ENCODE measurements at places on chromosomes 2 and 18. TPM values are rescaled to one million over a fixed set of nuclear protein-coding genes. Genes with fewer than 3 reads are reported as not detected.

ACMSD gene
- total RNA-seq = not detected

RNF152 gene
- total RNA-seq = 22.0 TPM

SLC9A2 gene
- total RNA-seq = 0.46 TPM

PDCL3 gene
- total RNA-seq = 13.8 TPM

TBR1 gene
- not detected for total RNA-seq

C1QL2 gene
- total RNA-seq = not detected

ST8SIA3 gene
- not detected for total RNA-seq

EIF2AK2 gene
- 41.9 TPM for total RNA-seq

TWSG1 gene
- 33.2 TPM for total RNA-seq

IMMT gene
- total RNA-seq = 48.2 TPM

SULT1C4 gene
- total RNA-seq = 12.3 TPM

CHRNA1 gene
- not detected for total RNA-seq

MDH1B gene
- 2.4 TPM for total RNA-seq

ST6GAL2 gene
- total RNA-seq = 2.1 TPM

CPLX4 gene
- not detected for total RNA-seq

DSG1 gene
- not detected for total RNA-seq

MERTK gene
- total RNA-seq = 37.0 TPM

SKOR2 gene
- not detected for total RNA-seq

DNA sequence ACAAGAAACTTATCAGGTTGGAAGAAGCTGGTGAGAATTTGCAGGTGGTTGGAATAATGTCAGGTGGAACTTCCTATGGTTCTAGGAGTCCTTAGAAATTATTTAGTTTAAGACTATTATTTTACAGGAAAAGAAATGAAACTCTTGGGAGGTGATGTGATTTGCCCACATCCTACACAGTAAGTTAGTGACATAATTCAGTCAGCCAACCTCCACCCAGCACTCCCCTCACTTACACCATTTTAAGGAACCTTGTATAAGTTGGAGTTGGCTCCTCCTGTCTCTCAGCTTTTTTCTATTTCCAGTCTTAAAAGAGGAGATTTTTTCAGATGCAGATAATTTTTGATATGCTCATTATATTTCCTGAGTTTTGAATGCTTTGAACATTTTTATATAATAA is 86.4 kb downstream of the SKA1 start:
- no peak for DNase-seq
- no peaks in the 10 kb centered on the region for H3K36me3 ChIP-seq
- H3K27ac ChIP-seq = no peak overlapping the region
- no peaks in the 10 kb centered on the region for H3K27me3 ChIP-seq
- H3K4me1 ChIP-seq = no peaks in the 10 kb centered on the region
- no peak overlapping the region for H3K4me3 ChIP-seq

- no peak for DNase-seq
- no peaks in the 10 kb centered on the region for H3K27me3 ChIP-seq
- peaks cover 11% of the 10 kb centered on the region for H3K4me1 ChIP-seq
- H3K27ac ChIP-seq = no peak overlapping the region
- no peak overlapping the region for H3K4me3 ChIP-seq
Measured at GRCh38 chr2:75553935-75554531, 6.7 kb downstream of the EVA1A start.

DNA sequence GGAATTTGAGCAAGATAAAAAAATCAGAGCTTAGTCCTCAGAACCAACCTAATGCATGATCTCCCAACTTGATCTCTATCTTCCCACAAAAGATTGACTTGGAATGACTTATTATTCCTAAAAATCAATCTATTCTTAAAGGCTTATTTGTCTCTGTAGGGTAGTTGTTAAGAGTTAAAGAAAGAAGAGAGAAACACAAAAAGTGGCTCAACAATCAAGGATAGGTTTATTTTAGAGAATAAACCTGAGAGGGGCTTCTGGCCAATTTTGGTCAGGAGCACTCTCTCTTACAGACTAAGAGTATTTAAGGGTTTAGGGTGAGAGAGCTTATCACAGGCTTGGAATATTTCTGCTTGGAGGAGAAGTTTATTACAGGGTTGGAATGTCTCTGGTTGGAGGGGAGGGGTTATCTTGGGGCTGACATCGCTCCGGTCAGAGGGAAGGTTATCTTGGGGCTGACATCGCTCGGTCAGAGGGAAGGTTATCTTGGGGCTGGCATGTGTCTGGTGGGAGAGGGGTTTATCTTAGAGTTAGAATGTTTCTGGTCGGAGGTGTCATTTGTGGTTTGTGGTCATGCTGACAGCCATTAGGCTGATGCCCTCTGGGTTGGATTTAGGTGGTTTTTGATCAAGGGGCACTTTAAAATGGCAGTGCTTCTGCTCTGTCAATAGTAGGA is 2.4 kb upstream of the MFF start:
- H3K27me3 ChIP-seq = no peaks in the 10 kb centered on the region
- H3K4me1 ChIP-seq = peaks cover 19% of the 10 kb centered on the region

DNA sequence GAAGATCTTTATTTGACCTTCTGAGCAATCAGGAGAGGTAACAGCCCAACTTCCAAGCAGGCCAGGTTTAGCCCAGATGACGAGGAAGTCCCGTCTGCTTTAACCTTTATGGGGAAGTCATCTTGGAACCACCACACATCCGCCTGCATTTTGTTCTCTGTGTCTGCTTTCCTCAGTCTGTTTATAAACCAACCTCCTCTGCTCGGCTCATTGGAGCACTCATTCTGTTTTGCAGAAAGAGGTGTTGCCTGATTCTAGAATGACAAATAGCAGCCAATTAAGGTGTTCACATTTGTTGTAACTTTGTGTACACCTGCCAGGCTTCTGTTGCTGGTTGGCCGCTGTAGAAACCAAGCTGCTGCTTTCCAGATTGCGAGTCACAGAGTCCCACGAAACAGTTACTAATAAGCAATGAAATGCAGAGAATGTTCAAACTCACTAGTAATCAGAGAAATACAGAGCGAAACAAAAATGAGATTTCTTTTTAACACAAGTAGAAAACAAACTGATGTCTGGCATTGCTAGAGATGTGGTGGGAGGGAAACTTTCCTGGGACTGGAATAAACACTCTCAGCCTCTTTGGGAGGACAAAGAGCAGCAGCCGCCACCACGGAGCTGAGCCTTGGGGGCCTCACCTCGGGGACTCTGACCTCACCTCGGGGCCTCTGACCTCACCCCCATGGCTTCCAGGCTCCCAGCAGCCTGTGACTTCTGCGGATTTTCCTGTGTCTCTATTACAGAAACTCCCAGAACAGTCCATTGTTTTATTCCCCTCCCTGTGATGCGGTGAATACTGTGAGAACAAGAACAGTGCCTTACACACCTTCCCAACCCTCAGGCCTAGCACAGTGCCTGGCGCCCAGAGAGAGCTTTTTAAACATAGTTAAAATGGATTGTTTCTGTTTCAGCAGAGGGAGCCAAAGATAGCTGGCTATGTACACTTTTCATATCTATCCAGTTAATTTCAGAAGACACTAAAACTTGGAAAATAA is 64.0 kb downstream of the MBP start:
- no peaks in the 10 kb centered on the region for H3K36me3 ChIP-seq
- H3K27ac ChIP-seq = peak overlapping the region; percentile 89
- no peaks in the 10 kb centered on the region for H3K27me3 ChIP-seq
- H3K4me1 ChIP-seq = peaks cover 66% of the 10 kb centered on the region
- no peak for DNase-seq

- H3K4me1 ChIP-seq = peaks cover 25% of the 10 kb centered on the region
- no peaks in the 10 kb centered on the region for H3K27me3 ChIP-seq
- H3K4me3 ChIP-seq = no peak overlapping the region
- no peak for DNase-seq
- peak overlapping the region; percentile 22 for H3K27ac ChIP-seq
Measured at GRCh38 chr2:121532347-121532766, 1.7 kb downstream of the RNU4ATAC start.

- no peak overlapping the region for H3K4me3 ChIP-seq
- H3K4me1 ChIP-seq = no peaks in the 10 kb centered on the region
- H3K27ac ChIP-seq = no peak overlapping the region
- no peaks in the 10 kb centered on the region for H3K27me3 ChIP-seq
- no peak for DNase-seq
Measured at GRCh38 chr18:79597176-79597830, 82.3 kb upstream of the CTDP1 start.

- H3K4me3 ChIP-seq = no peak overlapping the region
- peaks cover 3% of the 10 kb centered on the region for H3K4me1 ChIP-seq
- no peaks in the 10 kb centered on the region for H3K27me3 ChIP-seq
- peaks cover 4% of the 10 kb centered on the region for H3K36me3 ChIP-seq
Measured at GRCh38 chr2:221443645-221444044, 128.5 kb downstream of the EPHA4 start.

GRCh38 chr2:74291218-74291544 is 52.0 kb downstream of the SLC4A5 start:
- DNase-seq = no peak
- H3K4me3 ChIP-seq = no peak overlapping the region
- no peaks in the 10 kb centered on the region for H3K27me3 ChIP-seq
- H3K4me1 ChIP-seq = peaks cover 44% of the 10 kb centered on the region
- no peak overlapping the region for H3K27ac ChIP-seq
- H3K36me3 ChIP-seq = no peaks in the 10 kb centered on the region

DNA sequence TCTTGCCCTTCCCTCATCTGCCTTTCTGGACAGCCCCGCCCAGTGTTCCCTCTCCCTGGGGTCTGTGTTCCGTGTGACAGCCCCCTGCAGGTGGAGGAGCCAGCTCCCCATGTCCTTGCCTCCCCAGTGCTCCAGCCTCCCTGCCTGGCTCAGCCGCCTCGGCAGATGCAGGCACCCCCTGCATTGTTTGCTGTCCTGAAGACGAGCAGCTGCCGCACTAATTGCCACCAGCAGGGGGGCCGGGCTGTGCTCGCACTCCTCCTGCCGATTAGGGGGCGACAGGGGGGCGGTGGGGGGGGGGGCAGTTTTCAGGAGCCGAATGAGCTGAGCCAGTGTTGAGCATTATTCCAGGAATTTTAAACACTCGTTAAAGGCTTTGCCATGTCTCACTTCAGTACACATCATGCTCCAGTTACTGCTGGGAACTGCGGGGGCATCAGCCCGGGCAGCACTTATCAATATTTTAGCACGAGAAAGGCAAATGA is 23.3 kb downstream of the SIX3 start:
- no peaks in the 10 kb centered on the region for H3K27me3 ChIP-seq
- no peaks in the 10 kb centered on the region for H3K36me3 ChIP-seq
- no peaks in the 10 kb centered on the region for H3K4me1 ChIP-seq
- no peak overlapping the region for H3K27ac ChIP-seq
- no peak overlapping the region for H3K4me3 ChIP-seq

GRCh38 chr18:13680612-13681011 is 45.7 kb downstream of the FAM210A start:
- H3K27ac ChIP-seq = no peak overlapping the region
- H3K36me3 ChIP-seq = peaks cover 6% of the 10 kb centered on the region
- no peak overlapping the region for H3K4me3 ChIP-seq
- no peaks in the 10 kb centered on the region for H3K4me1 ChIP-seq
- no peaks in the 10 kb centered on the region for H3K27me3 ChIP-seq
- DNase-seq = no peak

- H3K36me3 ChIP-seq = no peaks in the 10 kb centered on the region
- H3K4me1 ChIP-seq = no peaks in the 10 kb centered on the region
- no peaks in the 10 kb centered on the region for H3K27me3 ChIP-seq
- H3K4me3 ChIP-seq = no peak overlapping the region
- H3K27ac ChIP-seq = no peak overlapping the region
Measured at GRCh38 chr2:122423934-122424333, 668.5 kb downstream of the TSN start.

GRCh38 chr2:216387262-216387661 is 15.0 kb upstream of the MARCHF4 start:
- no peaks in the 10 kb centered on the region for H3K4me1 ChIP-seq
- no peak for DNase-seq
- no peaks in the 10 kb centered on the region for H3K36me3 ChIP-seq
- H3K27ac ChIP-seq = no peak overlapping the region

GRCh38 chr2:98768384-98769113 is 37.6 kb upstream of the MGAT4A start:
- H3K4me3 ChIP-seq = no peak overlapping the region
- H3K27ac ChIP-seq = peak overlapping the region; percentile 1
- H3K36me3 ChIP-seq = no peaks in the 10 kb centered on the region
- DNase-seq = no peak
- H3K4me1 ChIP-seq = peaks cover 26% of the 10 kb centered on the region

DNA sequence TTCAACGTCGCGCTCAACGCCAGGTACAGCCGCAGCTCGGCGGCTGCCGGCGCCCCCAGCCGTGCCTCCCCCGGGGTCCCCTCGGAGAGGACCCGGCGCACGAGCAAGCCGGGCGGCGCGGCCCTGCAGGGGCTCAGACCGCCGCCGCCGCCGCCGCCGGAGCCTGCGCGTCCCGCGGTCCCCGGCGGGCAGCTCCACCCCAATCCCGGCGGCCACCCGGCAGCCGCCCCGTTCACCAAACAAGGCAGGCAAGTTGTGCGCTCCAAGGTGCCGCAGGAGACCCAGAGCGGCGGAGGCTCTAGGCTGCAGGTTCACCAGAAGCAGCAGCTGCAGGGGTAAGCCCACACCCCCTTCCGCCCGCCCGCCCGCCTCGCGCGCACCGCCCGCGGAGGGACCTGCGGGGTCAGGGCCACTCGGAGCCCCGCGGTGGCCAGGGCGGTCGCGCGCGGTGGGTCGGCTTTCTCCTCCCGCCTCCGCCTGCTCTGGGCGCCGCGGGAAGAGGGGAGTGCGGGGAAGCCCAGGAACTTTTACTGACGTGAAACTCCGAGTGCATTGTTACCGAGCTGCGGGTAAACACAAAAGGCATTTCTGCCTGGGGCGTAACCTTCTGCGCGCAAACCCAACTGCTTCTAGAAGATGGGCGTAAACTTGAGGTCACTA is 861 bp downstream of the LTBP1 start:
- H3K4me1 ChIP-seq = no peaks in the 10 kb centered on the region
- peak overlapping the region; percentile 88 for H3K4me3 ChIP-seq
- no peak overlapping the region for H3K27ac ChIP-seq

DNA sequence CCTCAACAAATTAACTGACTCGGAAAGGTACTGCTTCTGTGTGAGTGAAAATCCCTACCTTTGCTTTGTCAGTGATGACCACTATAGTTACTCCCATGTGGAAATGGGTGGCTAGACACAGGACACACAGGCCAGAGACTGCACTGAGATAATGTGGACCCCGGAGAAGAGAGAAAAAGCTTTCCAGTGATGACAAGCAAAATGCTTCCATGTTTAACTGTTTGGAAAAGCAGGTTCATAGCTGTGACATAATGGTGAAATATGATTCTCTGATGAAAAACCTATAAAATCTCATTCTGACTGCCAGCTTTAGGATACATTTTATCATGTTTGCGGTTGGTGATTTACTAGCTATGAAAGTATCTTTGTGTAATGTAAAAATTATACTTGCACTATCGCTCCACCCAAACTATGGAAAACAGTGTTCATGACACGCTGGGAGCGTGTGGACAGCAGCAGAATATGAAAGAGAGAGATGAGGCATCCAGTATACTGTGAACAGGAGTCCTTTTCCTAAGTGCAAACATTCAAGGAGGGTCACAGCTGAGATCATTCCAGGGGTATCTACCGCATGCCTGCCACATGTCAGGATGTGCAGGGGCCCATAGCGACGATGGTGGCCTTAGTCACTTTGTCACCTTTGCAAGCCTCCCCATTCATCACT is 782.7 kb upstream of the SOX11 start:
- no peaks in the 10 kb centered on the region for H3K27me3 ChIP-seq
- H3K27ac ChIP-seq = no peak overlapping the region
- H3K4me3 ChIP-seq = no peak overlapping the region
- no peaks in the 10 kb centered on the region for H3K36me3 ChIP-seq
